A549 treated with CpdA at 1 μM for 4 hours (cell line): ENCODE measurements at places on chromosomes 4 and X. TPM values are rescaled to one million over a fixed set of nuclear protein-coding genes. Genes with fewer than 3 reads are reported as not detected.

Gene ZDHHC15
- not detected in 5 replicates for total RNA-seq

Gene IL13RA1
- total RNA-seq, result 43.1 to 57.9 TPM (median 49.5 TPM) in 5 replicates

Gene NCAPG
- 26.5 to 30.1 TPM (median 27.9 TPM) in 5 replicates for total RNA-seq

Gene THAP6
- total RNA-seq, result 4.5 to 6.3 TPM (median 5.7 TPM) in 5 replicates

Gene FSTL5
- total RNA-seq, result 0.02 TPM in 1 of 5 replicates, not detected in the others

Gene HELT
- total RNA-seq, result 0.17 TPM in 1 of 5 replicates, not detected in the others

Gene PPBP
- 0.18 TPM in 1 of 5 replicates, not detected in the others for total RNA-seq

Gene ANOS1
- total RNA-seq, result 0.05 to 0.09 TPM (median 0.06 TPM) in 3 of 5 replicates, not detected in the others

Gene GAB1
- 1.8 to 2.3 TPM (median 2.2 TPM) in 5 replicates for total RNA-seq

Gene AMOT
- 0.02 to 0.54 TPM (median 0.07 TPM) in 3 of 5 replicates, not detected in the others for total RNA-seq

Gene NKX3-2
- 0.14 to 0.24 TPM (median 0.17 TPM) in 5 replicates for total RNA-seq

Gene TEX11
- not detected in 5 replicates for total RNA-seq

Gene CXCL5
- total RNA-seq, result 50.1 to 60.7 TPM (median 56.4 TPM) in 5 replicates

Gene LRP2BP
- total RNA-seq, result 0.08 to 0.21 TPM (median 0.14 TPM) in 5 replicates

Gene AKAP4
- total RNA-seq, result not detected in 5 replicates

Gene AIMP1
- total RNA-seq, result 43.8 to 48.9 TPM (median 45.7 TPM) in 5 replicates

Gene DCAF12L1
- not detected in 5 replicates for total RNA-seq

Gene ENOX2
- 7.8 to 9.6 TPM (median 9.0 TPM) in 5 replicates for total RNA-seq

Gene ANKRD50
- 3.4 to 5.8 TPM (median 4.4 TPM) in 5 replicates for total RNA-seq

Gene WDFY3
- 7.9 to 11.7 TPM (median 9.2 TPM) in 5 replicates for total RNA-seq

Gene PPEF2
- not detected in 5 replicates for total RNA-seq

Gene HS6ST2
- total RNA-seq, result 0.02 to 0.07 TPM (median 0.05 TPM) in 4 of 5 replicates, not detected in the other

Gene NUDT10
- 0.28 to 0.67 TPM (median 0.38 TPM) in 5 replicates for total RNA-seq

Gene GATA1
- not detected in 5 replicates for total RNA-seq

Gene RAB28
- 8.9 to 10.1 TPM (median 9.2 TPM) in 5 replicates for total RNA-seq

Gene CENPVL2
- total RNA-seq, result not detected in 5 replicates

Gene CRMP1
- 1.8 to 2.6 TPM (median 2.1 TPM) in 5 replicates for total RNA-seq

Gene TLR2
- 0.12 to 0.18 TPM (median 0.14 TPM) in 4 of 5 replicates, not detected in the other for total RNA-seq

Gene CXorf49
- total RNA-seq, result not detected in 5 replicates

Gene CTAG1B
- total RNA-seq, result not detected in 5 replicates

Gene RBM46
- total RNA-seq, result not detected in 5 replicates

Gene CTPS2
- 8.8 to 11.1 TPM (median 10.1 TPM) in 5 replicates for total RNA-seq

Gene PCYT1B
- total RNA-seq, result 0.02 TPM in 1 of 5 replicates, not detected in the others

Gene SMIM31
- 0.05 to 0.08 TPM (median 0.05 TPM) in 3 of 5 replicates, not detected in the others for total RNA-seq

Gene VGLL1
- total RNA-seq, result not detected in 5 replicates

Gene C1QTNF7
- not detected in 5 replicates for total RNA-seq

Gene NIPAL1
- 0.78 to 1.2 TPM (median 0.85 TPM) in 5 replicates for total RNA-seq

Gene RXFP1
- total RNA-seq, result not detected in 5 replicates

Gene PDGFC
- 1.8 to 3.7 TPM (median 3.2 TPM) in 5 replicates for total RNA-seq

Gene SYTL4
- 1.5 to 4.1 TPM (median 2.1 TPM) in 5 replicates for total RNA-seq

Gene NXF2B
- total RNA-seq, result not detected in 5 replicates

Gene FGFR3
- total RNA-seq, result 1.1 to 3.0 TPM (median 1.5 TPM) in 5 replicates

Gene NRK
- not detected in 5 replicates for total RNA-seq

Gene CA5B
- 1.9 to 2.9 TPM (median 2.4 TPM) in 5 replicates for total RNA-seq

Gene USP46
- total RNA-seq, result 6.9 to 8.7 TPM (median 7.5 TPM) in 5 replicates

Gene PSAPL1
- 0.07 to 0.10 TPM (median 0.09 TPM) in 5 replicates for total RNA-seq

Gene TRIM2
- total RNA-seq, result 0.37 to 0.90 TPM (median 0.63 TPM) in 5 replicates
